ENCODE measurements at places on chromosomes 3 and 15.

- no peak for DNase-seq
These were observed 34.6 kb downstream of the PDE8A start for GRCh38 chr15:85016275-85016674.

DNA sequence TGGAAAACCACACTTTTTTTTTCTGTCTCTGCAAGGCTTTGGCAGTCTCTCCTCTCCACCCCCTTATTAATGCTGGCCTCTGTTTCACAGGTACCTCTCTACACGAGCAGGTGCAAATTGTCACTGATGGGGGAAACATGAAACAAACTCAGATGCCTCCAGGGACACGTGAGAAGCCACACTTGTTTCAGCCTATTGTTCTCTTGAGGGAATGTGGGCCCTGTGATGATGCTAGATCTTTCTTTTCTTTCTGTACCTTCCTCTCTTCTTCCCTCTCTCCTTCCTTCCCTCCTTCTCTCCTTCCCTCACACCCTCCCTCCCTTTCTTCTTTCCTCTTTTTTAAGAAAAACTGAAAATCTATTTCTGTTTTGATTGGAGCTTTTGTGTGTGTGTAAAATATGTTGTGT lies 5.7 kb upstream of the BLM start:
- DNase-seq = no peak

DNA sequence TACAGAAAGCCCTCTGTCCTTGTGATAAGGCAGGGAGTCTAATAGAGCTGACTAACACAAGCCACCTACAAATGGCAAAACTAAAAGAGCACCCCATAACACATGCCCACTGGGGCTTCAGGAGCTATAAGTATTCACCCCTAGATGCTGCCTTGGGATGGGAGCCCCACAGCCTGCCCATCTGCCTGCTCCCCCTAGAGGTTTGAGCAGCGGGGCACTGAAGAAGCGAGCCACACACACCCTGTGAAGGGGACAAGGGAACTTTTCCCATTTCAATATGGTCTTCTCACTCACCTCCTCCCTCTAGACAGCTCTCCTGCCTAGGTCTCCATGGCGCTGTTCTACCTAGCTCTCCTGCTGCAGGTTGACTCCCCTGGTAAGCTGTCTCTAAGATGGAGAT lies 261.0 kb downstream of the SHQ1 start:
- no peak for DNase-seq

- DNase-seq = no peak
These were observed 112.4 kb downstream of the SEMA6D start for GRCh38 chr15:47829667-47830066.

DNA sequence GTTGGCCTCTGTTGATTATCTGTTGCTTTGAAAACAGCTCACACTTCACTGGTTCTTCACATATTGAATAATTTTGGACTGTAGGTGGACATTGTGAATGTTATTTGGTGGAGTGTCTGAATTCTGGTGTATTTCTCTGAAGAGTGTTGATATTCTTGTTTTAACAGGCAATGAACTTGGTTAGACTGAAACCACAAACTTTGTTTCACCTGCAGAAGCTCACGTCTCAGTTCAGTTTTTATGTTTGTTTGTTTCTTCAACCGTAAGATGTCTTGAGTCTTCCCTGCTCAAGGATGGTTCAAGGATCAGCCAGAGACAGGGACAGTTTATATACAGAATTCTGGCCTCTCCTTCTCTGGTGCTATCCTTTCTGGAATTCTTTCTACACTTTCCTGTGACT lies 43.6 kb downstream of the C3orf20 start:
- no peak for DNase-seq

All from bronchial epithelial cell (primary cell).